ENCODE measurements at places on chromosomes 7 and 10. TPM values are rescaled to one million over a fixed set of nuclear protein-coding genes. Genes with fewer than 3 reads are reported as not detected.
A peak's percentile ranks its signal among the peaks of the same experiment; 100 is the strongest.

DNA sequence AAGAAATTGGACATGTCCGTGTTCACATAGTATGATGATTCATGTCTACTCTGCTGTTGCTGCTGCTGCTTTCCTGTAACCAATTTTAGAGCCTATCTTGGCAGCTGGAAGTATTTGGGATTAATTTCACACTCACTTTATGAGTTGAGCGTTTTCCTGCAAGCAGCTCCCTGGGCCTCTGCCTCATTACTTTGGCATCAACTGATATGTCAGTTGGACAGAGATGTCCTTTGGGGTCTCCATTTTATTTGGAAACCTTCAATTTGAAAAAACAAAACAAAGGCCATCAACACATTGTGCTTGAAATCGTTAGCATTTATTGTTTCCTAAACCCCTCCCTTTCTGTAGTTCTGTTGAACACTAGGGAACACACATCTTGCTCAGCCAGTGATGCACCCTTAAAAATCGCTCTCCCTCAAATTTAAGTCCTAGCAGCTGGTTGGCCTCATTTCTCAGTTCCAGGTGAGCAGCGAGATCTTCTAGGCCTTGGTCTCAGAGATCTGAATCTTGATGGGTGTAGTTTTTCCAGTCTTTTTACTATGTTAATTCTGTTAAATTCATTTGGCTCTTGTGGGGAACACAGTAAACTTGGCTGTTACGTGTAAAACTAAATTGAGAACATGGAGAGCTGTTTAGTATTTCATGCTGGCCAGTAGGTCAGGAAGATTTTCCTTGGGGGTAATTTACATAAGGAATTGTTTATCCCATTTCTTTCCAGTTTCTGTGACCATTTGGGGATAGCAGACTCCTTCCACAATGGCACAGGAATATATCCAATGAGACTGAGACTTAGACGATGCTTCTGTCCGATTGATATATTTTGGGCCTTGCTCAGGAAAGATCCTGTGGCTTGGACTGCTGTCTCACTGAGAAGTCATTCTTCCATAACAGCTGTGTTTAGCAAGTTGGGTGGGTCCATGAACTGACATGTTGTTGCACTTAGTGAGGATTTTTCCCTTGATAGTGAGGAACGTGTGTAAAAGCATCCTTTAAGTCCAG lies 371.6 kb downstream of the BBS9 start:
- no peaks in the 10 kb centered on the region for H3K27me3 ChIP-seq
- no peak for DNase-seq

GRCh38 chr10:46292573-46293023 lies 5.8 kb downstream of the ANTXRL start:
- no peaks in the 10 kb centered on the region for H3K27me3 ChIP-seq
- H3K27ac ChIP-seq, result no peak overlapping the region
- no peak overlapping the region for H3K4me3 ChIP-seq
- H3K4me1 ChIP-seq, result no peaks in the 10 kb centered on the region

The AP3M1 gene
- total RNA-seq, result 23.0 TPM

The CCDC3 gene
- total RNA-seq, result 34.3 TPM

DNA sequence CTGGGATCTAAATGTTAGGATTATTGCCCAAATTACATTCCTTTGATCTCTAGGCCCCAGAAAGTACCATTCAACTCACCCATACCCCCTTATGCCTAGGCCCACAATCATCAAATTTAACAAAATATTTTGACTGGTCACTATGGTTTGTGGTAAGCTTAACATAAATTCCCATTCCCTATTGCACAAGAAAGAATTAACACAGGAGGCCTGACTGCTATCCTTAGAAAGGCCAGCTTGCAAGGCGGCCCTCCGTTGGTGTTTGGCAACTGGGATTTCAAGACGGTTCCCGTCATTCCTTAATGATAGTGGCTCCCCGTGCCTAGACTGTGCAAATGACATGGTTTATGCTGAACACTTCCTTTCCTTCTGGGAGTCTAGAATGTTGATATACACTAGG lies 29.6 kb downstream of the ARHGAP21 start:
- H3K36me3 ChIP-seq, result no peaks in the 10 kb centered on the region
- no peak overlapping the region for H3K4me3 ChIP-seq
- peaks cover 25% of the 10 kb centered on the region for H3K4me1 ChIP-seq
- no peak for DNase-seq
- no peak overlapping the region for H3K27ac ChIP-seq

DNA sequence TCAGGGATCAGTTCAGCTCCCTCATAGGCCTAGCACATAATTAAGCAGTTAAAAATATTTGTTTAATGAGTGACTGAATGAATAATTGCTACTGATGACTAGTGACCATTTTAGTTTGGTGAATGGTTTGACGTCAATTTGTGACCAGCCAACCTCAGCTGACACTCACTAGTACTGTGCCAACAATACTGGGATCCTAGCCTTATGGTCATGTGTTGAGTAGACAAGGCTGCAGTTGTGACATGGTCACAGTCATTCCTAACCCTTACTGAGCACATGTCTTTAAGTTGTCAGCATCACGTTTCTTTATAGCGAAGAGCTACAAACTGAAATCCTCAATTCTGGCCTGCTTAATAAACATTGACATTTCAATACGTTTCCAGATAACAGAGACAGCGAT lies 86.9 kb upstream of the SLC26A5 start:
- no peak overlapping the region for H3K27ac ChIP-seq
- no peak overlapping the region for H3K4me3 ChIP-seq
- no peaks in the 10 kb centered on the region for H3K4me1 ChIP-seq
- DNase-seq, result no peak

DNA sequence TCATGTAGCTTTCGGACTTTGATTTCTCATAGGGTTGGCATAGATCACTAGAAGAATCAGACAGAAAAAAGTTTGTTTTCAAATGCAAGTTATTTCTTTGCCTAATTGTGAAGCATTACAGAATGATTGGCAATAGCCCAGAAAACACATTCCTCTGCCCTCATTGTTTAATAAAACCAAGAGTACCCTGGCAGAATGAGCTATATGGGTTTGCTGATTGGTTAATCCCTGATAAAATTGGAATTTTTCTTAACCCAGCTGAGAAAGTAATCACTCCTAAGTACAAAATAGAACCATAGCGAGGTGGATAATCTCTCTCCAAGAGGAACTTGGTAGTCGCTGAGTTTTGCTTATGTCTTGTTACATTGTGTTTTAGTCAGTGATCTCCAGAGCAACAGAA lies 30.9 kb upstream of the CREB5 start:
- no peaks in the 10 kb centered on the region for H3K27me3 ChIP-seq
- no peaks in the 10 kb centered on the region for H3K36me3 ChIP-seq
- no peaks in the 10 kb centered on the region for H3K4me1 ChIP-seq
- H3K4me3 ChIP-seq, result no peak overlapping the region
- H3K27ac ChIP-seq, result no peak overlapping the region
- DNase-seq, result no peak

GRCh38 chr10:79149662-79150443 lies 81.1 kb downstream of the ZMIZ1 start:
- peaks cover 100% of the 10 kb centered on the region for H3K4me1 ChIP-seq
- peak; percentile 39 for DNase-seq
- H3K4me3 ChIP-seq, result no peak overlapping the region
- peak overlapping the region; percentile 84 for H3K27ac ChIP-seq
- no peaks in the 10 kb centered on the region for H3K27me3 ChIP-seq

GRCh38 chr10:111151595-111152307 lies 74.9 kb downstream of the ADRA2A start:
- H3K4me3 ChIP-seq, result no peak overlapping the region
- no peaks in the 10 kb centered on the region for H3K36me3 ChIP-seq
- H3K27ac ChIP-seq, result no peak overlapping the region
- no peaks in the 10 kb centered on the region for H3K4me1 ChIP-seq

The PON1 gene
- total RNA-seq, result not detected

DNA sequence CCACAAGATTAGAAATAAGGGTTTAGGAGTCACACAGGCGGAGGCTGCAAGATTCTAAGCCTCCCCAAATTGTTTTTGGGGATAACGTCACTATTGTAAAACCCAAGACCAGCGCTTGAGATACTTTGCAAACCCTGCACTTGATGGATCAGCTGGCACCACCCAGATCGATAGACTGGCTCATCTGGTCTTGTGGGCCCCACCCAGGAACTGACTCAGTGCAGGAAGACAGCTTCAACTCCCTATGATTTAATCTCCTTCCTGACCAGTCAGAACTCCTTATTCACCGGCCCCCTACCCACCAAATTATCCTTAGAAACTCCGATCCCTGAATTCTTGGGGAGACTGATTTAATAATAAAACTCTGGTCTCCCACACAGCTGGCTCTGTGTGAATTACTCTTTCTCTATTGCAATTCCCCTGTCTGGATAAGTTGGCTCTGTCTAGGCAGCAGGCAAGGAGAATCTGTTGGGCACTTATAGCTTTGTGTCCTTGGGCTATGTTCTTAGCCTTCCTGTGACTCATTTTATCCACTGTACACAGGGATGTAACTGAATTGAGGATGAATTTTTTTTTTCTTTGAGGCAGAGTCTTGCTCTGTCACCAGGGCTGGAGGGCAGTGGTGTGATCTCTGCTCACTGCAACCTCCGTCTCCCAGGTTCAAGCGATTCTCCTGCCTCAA lies 64.4 kb upstream of the CARD11 start:
- no peaks in the 10 kb centered on the region for H3K36me3 ChIP-seq
- H3K27ac ChIP-seq, result no peak overlapping the region
- no peaks in the 10 kb centered on the region for H3K27me3 ChIP-seq
- no peak overlapping the region for H3K4me3 ChIP-seq
- no peaks in the 10 kb centered on the region for H3K4me1 ChIP-seq

DNA sequence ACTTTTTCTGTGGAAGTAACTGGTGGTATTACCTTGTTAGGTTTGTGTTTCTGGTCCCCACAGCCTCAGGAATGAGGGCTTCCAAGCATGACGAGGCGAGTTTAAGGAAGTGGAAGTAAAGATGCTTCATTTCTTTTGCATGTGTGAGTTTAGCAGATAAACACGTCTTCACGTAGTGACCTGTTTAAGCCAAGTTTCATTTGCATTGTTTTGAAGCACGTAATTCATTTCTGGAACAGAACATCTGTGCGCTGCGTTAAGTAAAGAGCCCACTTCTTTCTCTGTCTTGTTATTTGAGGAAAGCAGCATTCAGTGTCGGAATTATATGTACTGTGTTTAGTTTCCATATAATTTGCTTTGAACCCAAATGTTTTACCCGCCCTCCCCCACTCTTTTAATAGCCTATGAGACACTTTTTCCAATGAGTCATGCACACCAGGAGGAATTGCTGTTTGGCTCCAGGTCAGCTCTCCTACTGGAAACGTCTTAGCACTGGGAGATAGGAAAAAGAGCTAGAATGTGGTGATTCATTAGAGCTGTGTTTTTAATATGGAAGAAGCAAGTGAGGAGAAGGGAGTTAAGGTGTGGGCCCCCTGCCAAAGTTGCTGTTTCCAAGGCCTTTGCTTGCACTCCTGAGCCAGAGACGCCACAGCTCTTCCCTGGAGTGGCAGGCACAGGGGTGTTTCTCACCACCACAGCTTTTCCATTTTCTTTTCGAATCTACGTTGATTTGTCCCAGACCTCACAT lies 36.7 kb downstream of the BTBD16 start:
- no peaks in the 10 kb centered on the region for H3K36me3 ChIP-seq
- H3K4me3 ChIP-seq, result peak overlapping the region; percentile 40

DNA sequence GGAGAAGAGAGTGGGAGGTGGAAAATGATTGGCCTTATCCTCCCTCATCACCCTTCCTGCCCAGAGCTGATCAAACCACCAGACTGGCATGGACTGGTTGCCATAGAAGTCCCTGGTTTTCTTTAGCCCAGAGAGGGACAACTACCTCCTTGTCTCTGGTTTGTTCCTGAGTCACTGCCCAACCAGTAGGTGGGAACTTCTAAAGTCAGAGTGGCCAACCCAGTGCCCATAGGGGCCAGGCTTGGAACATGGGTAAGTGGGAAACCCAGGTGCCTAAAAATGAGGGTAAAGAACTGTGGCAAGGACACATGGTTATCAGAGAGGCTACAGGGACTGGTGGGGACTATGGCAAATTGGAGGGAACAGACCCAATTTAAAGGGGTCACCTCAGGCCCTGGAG lies 63.8 kb downstream of the FAM241B start:
- H3K4me3 ChIP-seq, result no peak overlapping the region
- no peak for DNase-seq
- no peaks in the 10 kb centered on the region for H3K4me1 ChIP-seq
- no peaks in the 10 kb centered on the region for H3K27me3 ChIP-seq
- no peak overlapping the region for H3K27ac ChIP-seq

The UCMA gene
- not detected for total RNA-seq

- H3K27me3 ChIP-seq, result no peaks in the 10 kb centered on the region
- H3K27ac ChIP-seq, result no peak overlapping the region
- DNase-seq, result no peak
- peaks cover 4% of the 10 kb centered on the region for H3K4me1 ChIP-seq
- H3K4me3 ChIP-seq, result no peak overlapping the region
- no peaks in the 10 kb centered on the region for H3K36me3 ChIP-seq
These were observed 12.9 kb upstream of the CSGALNACT2 start for GRCh38 chr10:43125274-43125845.

The MYL10 gene
- not detected for total RNA-seq

DNA sequence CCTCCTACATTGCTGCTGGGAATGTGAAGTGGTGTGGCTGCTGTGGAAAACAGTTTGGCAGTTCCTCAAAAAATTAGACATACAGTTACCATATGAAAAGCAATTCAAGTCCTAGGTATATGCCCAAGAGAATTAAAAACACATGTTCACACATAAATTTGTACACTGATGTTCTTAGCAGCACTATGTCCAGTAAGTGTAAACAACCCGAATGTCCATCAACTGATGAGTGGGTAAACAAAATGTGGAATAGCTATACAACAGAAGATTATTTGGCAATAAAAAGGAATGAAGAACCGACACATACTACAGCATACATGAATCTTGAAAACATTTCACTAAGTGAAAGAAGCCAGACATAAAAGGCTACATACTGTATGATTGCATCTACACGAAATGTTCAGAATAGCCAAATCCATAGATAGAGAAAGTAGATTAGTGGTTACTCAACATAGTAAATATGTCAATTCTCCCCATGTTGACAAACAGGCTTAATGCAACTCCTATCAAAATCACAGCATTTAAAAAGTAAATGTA lies 17.2 kb downstream of the CEP41 start:
- no peaks in the 10 kb centered on the region for H3K4me1 ChIP-seq
- no peaks in the 10 kb centered on the region for H3K27me3 ChIP-seq
- DNase-seq, result no peak
- no peak overlapping the region for H3K4me3 ChIP-seq
- H3K27ac ChIP-seq, result no peak overlapping the region
- H3K36me3 ChIP-seq, result no peaks in the 10 kb centered on the region

DNA sequence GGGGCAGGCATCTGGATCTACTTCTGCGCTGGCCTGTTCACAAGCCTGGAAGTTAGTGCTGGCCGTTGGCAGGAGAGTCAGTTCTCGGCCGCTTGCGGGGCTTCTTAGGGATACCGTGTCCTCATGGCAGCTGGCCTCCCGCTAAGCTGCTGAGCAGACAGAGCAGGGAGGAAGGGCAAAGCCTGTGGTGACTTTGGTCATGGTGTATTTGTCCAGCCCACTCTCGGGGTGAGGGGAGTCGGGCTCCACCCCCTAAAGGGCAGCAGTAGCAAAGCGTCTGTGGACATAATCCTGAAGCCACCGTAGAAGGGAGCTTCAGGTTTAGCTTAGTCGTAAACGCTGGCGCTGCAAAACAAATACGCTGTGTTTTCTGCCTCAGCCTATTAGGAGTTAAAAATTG lies 12.2 kb downstream of the UBE3C start:
- peaks cover 49% of the 10 kb centered on the region for H3K4me1 ChIP-seq
- H3K27me3 ChIP-seq, result no peaks in the 10 kb centered on the region
- no peak for DNase-seq
- no peak overlapping the region for H3K4me3 ChIP-seq
- H3K27ac ChIP-seq, result no peak overlapping the region

The IFIT2 gene
- 2.7 TPM for total RNA-seq

Measured in esophagus squamous epithelium (tissue), 5 donors.